ENCODE measurements at places on chromosomes 6 and 20. TPM values are rescaled to one million over a fixed set of nuclear protein-coding genes. Genes with fewer than 3 reads are reported as not detected.

DNA sequence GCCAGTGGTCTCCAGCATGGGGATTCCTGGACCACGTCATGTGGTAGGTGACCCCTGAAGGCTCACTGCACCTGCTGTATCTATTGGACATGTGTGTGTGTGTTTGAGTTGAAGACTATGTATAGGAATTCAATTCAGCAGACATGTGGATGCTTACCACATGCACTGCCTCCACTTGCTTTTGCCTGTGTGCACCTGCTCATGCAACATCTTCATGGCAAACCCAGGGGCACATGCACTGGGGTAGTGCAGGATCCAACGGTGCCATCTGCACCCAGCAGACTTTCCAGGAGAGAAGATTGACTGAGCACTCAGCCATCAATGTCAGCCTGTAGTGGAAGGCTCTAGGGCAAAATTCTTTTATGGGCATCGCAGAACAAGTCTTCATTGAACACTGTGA lies 299.4 kb downstream of the CDH26 start:
- no peak for DNase-seq
- no peaks in the 10 kb centered on the region for H3K36me3 ChIP-seq
- H3K27me3 ChIP-seq, result peaks cover 18% of the 10 kb centered on the region
- no peaks in the 10 kb centered on the region for H3K4me1 ChIP-seq

- H3K27ac ChIP-seq, result no peak overlapping the region
- no peaks in the 10 kb centered on the region for H3K4me1 ChIP-seq
- no peak overlapping the region for H3K4me3 ChIP-seq
- H3K36me3 ChIP-seq, result no peaks in the 10 kb centered on the region
Measured at GRCh38 chr6:80174900-80175572, 68.6 kb downstream of the BCKDHB start.

DNA sequence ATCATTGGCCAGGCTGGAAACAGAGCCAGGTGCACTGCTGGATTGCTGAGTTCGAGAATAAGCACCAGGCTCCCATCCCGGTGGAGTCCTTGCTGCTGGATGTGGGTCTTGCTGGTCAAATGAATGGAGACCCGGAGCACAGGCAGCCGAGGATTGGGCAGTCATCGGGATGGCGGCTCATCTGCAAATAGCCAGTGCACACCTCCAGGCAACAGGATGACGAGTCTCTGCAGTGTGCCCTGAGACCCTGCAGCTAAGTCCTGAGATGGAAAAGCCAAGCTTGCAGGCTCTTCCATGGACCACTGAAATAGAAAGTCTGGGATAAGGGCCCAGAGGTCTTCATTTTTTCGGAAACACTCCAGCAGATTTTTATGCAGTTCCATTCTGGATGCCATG lies 143.5 kb downstream of the WDR27 start:
- no peak for DNase-seq
- no peaks in the 10 kb centered on the region for H3K27me3 ChIP-seq
- peaks cover 6% of the 10 kb centered on the region for H3K36me3 ChIP-seq
- H3K4me1 ChIP-seq, result no peaks in the 10 kb centered on the region

GRCh38 chr20:4130404-4131189 lies 115.2 kb upstream of the RNF24 start:
- H3K36me3 ChIP-seq, result no peaks in the 10 kb centered on the region
- DNase-seq, result no peak
- no peak overlapping the region for H3K27ac ChIP-seq
- no peak overlapping the region for H3K4me3 ChIP-seq

- H3K27ac ChIP-seq, result no peak overlapping the region
- no peaks in the 10 kb centered on the region for H3K4me1 ChIP-seq
- no peaks in the 10 kb centered on the region for H3K36me3 ChIP-seq
Measured at GRCh38 chr6:20866935-20867703, 332.9 kb downstream of the CDKAL1 start.

- H3K36me3 ChIP-seq, result no peaks in the 10 kb centered on the region
- DNase-seq, result no peak
- H3K4me3 ChIP-seq, result peak overlapping the region; percentile 2
- H3K27ac ChIP-seq, result no peak overlapping the region
- H3K27me3 ChIP-seq, result peaks cover 79% of the 10 kb centered on the region
- H3K4me1 ChIP-seq, result peaks cover 18% of the 10 kb centered on the region
Measured at GRCh38 chr20:59403261-59403961, 103.0 kb downstream of the EDN3 start.

The HLA-DPB1 gene
- total RNA-seq, result 53.8 TPM

The RAET1G gene
- 5.8 TPM for total RNA-seq

The OR2H1 gene
- total RNA-seq, result not detected

The C20orf204 gene
- total RNA-seq, result 5.1 TPM

The PROKR2 gene
- total RNA-seq, result not detected

The MSH5 gene
- total RNA-seq, result 12.6 TPM

The POM121L2 gene
- total RNA-seq, result not detected

All from suprapubic skin (tissue), 4 donors.